ENCODE measurements at places on chromosomes 11 and 22.

GRCh38 chr11:17508306-17508705, 31.7 kb upstream of the ABCC8 start:
- no peak for DNase-seq

DNA sequence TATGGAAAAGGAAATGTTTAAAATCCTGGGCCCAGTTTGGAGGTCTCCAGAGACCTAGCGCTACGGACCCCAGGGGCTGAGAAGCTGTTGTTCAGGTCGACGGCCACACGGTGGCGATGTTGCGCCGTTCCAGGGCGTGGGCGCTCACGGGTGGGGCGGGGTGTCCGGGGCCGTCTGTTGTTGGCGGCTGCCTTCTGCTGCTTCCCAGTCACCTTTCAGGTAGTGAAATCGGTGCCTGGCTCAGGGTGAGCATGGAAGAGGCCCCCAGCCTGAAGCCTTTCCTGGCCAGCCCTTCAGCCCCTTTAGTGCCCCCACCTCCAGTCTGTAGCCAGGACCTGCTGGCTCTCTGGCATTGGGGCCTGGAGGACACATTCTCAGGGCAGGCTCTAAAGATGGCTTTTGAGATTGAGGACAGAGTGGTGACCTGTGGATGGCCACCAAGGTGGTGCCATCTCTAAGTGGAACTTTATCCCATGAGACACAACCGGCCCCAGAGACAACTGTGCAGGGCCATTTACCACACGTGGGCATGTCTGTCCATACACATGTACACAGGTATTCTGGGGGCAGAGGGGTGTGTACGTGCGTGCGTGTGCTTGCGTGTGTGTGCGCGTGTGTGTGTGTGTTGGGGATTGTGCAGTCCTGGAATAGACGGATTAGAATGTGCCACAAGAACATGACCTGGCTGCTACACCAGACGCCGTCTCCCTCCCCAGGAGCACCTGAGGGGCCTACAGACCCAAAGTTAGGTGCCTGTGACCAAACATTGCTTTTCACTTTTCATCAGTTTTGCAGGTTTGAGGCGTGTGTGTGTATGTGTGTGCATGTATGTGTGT, 53.8 kb downstream of the ST14 start:
- peak; percentile 98 for DNase-seq

- DNase-seq, result no peak
Observed at GRCh38 chr11:45568049-45568448, 97.4 kb downstream of the CHST1 start.

DNA sequence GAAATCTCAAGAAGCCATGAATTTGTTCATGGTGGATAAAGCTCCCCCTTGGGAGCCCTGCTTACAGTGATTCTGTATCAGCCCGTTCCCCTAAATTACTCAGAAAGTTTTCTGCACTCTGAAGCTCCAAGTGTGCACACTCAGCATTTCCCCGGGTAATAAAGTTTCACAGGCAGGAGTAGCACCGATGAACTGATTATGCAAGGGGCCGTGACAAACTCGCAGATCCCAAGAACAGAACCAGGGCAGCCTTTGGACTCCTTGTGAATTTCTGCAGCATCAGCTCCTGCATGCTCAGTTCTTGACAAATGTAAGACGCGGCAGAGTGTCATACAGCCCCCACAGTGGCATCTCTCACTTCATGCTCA, 73.5 kb downstream of the COMMD9 start:
- DNase-seq, result no peak

DNA sequence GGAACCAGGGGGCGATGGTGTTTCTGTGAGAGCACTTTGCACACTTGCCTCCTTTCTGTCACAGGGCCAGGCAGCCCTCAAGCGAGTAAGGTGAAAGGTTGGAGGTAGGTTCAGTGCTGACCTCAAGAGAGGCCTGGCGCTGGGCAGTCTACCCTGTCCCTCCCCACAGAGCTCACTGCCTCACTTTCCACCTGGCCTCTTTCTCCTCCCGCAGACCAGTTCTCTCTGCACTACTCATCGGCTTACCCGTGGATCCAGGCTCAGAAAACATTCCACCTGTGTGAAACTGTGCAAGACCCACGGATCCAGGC, 16.8 kb downstream of the APOL5 start:
- DNase-seq, result no peak

Measured in H7 (cell line).